ENCODE measurements at places on chromosomes 11 and 22.

DNA sequence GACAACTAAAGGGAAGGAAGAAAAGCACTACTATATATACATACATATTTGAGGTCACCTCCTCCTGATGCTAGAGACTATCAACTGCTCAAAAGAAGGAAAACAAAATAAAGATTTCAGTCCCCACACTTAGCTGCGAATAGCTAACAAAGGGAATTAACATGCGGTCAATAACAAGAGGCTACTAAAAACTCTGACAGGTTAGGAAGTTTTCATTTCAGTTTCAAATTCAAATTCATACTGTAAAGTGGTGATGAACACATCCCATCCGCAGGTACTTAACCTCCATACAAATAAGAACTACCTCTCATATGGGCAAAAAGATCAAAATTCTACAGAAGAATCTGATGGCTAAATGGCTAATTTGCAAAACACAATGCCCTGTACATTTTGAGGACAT, 2.6 kb downstream of the NAP1L4 start:
- no peak for DNase-seq

DNA sequence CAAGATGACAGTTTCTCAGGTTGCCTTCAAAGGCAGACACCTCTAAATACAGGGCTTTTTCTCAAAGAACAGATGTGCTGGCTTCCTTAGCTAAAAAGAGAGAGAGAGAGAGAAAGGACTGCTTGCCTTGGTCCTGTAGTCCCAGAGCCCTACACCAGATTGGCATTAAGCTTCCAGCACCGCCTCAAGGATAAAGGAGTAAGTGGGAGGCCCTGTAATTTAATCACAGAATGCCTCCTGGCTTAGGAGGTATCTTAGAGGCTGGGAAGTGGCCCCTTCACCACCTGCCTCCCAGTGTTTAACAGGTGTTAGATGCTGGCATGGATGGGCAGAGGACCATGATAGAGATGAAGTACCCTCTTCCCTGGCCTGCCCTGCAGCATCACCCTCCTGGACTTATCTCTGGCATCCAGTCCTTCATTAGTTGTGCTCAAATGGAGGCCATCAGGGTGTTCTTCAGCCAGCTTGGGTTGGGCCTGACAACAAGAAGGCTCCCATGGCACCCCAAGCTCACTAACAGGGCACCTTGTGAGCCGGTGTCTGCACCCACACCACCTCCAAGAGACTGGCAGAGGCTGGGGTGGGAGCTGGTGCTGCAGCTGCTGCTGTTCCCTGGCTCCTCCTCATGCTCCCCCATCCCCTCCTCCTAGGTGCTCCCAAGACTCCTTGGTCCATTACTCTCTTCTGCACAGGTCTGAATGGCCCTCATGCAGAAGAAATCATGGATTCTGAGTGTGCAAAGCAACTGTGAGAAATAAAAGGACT, 32.5 kb downstream of the ABCC8 start:
- no peak for DNase-seq

GRCh38 chr22:37647928-37648327, 8.5 kb downstream of the SH3BP1 start:
- no peak for DNase-seq

DNA sequence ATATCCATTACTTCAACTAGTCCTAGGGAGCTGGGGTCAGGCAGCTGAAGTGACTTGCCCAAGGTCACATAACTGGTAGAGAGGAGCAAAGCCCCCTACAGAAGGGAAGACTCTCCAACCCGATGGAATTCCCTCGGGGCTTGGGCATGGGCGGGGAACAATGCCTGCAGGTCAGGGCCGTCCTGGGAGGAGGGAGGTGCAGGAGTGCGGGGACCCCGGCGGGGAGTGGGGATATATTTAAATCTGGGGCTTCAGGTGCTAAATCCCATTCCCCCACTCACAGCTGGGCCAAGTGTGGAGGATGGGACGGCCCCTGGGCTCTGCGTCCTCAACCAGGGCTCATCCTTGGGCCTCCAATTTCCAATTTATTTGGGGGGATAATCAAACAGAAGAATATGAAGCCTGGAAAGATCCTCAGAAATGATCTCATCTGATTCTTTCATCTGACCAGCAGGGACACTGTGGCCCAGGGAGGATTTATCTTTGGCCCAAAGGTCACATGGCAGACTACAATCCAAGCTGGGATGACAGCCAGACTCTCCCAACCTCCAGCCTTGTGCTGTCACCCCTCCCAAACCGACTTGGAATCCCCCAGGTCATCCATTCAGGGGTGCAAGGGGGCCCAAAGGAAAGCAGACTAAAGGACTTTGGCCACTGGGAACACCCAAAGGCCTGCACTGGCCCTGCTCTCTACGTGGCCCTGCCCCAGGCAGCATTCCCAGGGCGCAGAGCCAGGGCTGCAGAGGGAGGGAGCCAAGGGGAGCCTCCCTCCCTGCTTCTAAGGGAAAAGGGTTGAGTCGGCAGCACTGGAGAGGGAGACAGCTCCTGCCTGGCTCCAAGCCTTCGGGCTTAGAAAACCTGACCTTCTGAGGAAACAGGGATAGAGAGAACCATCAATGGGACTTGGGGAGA, 8.7 kb upstream of the C1QTNF6 start:
- DNase-seq = peak; percentile 89

- no peak for DNase-seq
Measured at GRCh38 chr11:29318134-29318845, 698.5 kb downstream of the KCNA4 start.

DNA sequence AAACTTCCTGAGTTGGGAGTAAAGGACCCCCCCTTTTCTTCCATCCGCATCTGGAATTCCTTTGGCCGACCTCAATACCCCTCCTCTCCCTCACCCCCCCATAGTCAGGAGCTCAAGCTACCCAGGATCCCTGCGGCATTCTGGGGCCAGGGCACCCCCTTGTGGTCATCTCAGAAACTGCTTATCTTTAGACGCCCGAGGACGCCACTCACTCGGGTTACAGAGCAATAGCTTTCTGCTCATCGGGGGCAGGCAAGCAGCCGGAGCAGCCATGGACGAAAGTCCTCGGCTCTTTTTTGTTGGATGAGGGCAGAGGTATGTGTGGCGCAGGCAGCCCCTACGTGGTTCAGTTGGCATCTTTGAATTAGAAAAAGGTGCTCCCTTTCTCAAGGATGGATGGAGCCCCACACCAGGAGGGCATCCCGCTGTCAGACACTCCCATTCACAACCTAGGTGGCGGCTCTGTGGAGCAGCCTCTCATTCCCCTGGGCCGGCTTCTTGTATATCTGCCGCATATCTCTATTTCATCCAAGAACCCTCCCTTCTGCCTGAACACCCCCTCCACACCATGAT, 2.3 kb downstream of the C1QTNF5 start:
- DNase-seq = no peak

GRCh38 chr11:119015054-119015611, 3.0 kb downstream of the RPS25 start:
- no peak for DNase-seq

DNA sequence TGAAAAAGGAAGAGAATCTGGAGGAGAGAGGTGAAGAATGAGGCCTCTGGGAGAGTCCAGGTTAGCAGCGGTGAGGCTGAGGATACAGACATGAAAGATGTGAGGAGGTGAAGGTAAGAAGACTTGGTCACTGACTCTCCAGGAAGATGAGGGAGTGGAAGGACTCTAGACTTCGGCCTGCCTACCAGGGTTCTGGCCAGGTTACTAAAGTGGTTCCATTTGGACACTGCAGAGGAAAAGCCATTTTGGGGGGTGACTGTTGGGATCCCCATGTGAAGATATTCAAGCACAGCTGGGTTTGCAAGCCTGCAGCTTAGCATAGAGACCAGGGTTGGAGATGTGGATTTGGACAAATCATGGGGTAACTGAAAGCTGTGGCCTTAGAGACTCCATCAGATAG, 7.8 kb downstream of the DCHS1 start:
- DNase-seq = no peak

DNA sequence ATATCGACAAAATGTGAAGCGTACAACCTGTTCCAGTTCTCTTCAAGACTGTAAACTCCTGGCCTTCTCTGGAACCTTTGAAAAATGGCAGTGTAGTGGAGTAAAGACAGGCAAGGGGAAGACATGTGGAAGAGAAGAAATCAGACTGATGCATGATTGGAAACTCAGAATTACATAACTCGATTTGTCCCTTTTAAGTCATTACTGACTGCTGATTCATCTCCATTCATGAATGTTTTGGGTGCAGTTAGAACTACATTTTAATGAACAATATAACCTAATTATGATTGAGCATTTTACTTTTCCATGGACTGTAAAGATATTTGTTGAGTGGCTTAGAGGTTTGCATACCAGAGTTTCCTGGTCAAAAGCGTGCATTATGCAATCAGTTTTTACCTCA, 32.9 kb downstream of the FAT3 start:
- no peak for DNase-seq

DNA sequence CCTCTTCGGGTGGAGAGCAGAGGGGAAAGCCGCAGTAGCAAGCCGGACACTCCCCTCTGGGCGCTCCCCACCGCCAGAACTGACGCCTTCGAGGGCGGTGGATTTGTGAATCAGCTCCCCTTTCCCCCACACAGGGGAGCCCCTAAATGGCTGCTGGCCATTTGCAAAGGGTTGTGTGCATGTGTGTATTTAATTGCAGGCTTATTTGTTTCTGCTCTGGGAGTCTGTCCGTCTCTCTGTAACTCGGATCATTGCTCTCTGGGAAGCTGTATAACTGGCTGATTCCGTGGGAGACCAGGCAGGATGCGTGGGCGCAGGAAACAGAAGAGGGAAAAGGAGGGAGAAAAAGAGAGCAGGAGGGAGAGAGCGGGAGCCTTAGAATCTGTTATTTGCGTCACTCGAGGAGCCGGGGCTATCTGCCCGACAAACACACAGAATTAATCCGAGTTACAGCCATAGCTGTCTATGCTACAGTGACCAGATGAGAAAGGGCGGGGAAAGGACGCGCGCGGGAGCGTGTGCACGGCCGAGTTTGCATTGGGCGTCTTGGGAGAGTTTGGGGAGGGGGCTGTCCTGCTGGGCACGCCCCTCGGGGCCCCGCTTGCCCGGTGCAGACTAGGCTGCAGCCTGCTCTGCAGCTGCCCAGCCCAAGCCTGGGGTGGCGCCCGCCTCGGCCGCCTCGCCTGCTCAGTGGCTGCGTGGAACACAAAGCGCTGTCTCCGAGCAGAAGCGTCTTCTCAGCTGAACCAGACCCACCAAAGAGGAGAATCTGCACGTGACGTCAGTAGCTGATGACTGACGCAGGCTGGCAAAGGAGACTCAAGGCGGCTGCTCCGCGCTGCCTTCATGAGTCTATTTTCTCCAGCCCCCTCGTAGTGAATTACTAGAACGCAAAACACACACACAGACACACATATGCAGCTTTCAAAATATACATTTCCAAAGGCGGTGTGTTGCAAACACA, 105.3 kb upstream of the HSD17B12 start:
- DNase-seq = no peak

DNA sequence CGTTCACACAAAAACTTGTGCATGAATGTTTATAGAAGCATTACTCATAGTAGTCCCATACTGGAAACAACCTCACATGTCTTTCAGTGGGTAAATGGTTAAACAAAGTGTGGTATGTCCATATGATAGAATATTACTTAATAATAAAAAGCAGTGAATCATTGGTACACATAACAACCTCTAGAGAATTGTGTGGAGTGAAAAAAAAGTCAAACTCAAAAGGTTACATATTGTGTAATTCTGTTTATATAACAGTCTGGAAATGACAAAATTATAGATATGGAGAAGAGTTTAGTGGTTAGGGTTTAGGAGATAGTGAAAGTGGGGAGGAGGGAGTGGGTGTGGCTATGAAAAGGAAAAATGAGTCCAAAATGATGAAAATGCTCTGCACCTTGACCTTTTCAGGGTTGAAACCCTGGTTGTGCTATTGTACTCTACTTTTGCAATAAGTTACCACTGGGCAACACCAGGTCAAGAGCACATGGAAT, 243.4 kb upstream of the DDI1 start:
- DNase-seq = no peak

DNA sequence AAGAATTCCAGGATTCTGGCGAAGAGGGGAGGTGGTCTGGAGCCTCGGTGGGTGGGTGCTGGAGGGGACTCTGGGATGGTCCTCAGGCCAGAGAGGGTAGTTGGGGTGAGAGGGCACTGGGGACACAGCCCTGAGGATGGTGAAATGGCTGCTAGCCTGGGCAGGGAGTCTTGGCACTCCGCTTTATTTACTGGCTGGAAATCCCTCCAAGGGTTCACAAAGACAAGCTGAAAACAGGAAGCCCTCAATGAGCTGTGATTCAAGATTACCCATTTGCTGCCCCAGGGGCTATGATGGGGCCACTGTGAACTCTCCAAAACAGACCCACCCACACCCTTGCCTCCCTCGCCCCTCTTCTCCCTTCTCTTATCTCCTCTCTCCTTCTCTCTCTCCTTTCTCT, 71.9 kb downstream of the FBXO7 start:
- DNase-seq = no peak

- DNase-seq = peak; percentile 66
Measured at GRCh38 chr22:46290121-46290842, 6.4 kb upstream of the GTSE1 start.

DNA sequence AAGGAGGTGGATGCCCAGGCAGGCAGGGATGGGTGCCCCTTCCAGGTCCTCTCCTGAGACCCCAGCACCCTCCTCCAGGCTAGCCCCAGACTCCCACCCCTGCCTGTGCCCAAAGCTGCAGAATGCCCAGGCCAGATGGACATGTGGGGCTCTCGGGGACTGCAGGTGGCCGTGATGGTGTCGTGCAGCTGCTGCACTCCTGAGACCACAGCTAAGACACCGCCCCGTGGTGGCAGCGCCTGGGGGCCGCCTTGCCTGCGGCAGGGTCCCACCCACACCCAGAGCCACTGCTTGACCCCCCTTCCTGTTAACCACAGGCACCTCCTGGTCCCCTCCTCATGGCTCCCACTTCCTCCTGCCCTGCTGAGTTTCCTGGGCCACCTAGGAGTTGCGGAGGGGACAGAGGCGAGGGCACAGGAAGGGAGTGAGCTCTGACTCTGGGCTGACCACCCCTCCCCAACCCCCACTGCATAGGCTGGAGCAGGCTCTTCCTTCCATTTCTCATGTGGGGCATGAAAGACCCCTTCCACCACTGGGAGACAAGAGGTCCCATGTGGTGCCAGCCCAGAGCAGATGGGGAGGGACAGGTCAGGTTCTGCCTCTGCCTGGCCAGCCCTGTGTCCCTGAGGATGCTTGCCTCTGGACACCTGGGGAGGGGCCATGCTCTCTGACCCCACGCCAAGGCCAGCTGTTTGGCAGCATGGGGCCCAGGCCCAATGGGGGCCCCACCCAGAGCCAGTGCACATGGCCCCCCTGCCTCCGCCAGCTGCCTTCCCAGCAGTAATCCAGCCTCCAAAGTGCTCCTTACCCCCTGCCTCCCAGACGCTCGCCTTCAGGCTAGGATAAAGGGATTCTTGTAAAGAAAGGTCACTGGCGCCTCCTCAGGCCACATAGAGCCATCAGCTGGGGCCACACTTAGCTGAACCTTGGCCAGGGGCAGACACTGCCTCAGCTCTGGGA, 29.3 kb downstream of the OSBPL5 start:
- no peak for DNase-seq

All from heart right ventricle (tissue), 16 donors.